H1 (cell line): ENCODE measurements at places on chromosomes 11 and 22. TPM values are rescaled to one million over a fixed set of nuclear protein-coding genes. Genes with fewer than 3 reads are reported as not detected.

Gene BLID
- not detected in 2 replicates for total RNA-seq

Gene SLC22A9
- total RNA-seq = not detected in 2 replicates

DNA sequence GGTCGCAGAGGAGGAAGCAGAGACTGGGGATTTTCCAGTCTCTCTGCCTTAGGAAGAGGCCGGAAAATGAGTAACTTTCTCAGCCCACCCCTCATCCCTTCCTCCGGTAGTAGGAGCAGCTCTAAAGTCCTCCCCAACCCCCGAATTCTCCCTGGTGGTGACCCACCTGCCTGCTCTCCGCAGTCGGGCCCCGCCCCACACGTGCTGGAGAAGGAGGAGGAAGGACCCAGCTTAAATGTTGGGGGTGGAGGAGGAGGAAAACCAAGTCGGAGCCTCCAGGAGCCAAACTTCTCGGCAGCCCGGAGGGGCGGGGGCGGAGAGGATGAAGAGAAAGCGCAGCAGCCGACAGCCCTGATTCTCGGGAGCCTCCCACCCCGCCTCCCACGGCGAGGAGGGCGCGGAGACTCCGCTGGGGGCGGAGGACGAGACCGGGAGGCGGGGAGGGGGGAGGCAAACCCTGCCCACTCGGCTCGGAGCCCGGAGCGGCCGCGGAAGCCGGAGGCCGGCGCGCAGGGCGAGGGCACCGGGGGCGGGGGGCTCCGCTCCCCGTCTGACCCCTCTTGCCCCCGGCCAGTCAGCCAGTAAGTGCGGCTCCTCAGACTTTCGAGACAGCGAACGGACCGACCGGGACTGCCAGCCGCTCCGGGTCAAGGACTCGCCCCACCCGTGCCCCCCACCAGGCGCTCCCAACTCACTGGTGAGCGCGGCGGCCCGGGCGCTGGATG is at the start of gene TPBGL:
TPBGL (plus strand) TSS at position 464 of the 725 bp plus-strand sequence. CDS start 276 bp downstream, outside the sequence.
- H3K36me3 ChIP-seq = no peaks in the 10 kb centered on the region
- DNase-seq = no peak
- H3K27me3 ChIP-seq = peaks cover 24% of the 10 kb centered on the region

- H3K27ac ChIP-seq = no peak overlapping the region
- no peak for DNase-seq
- no peaks in the 10 kb centered on the region for H3K36me3 ChIP-seq
- no peaks in the 10 kb centered on the region for H3K27me3 ChIP-seq
These were observed 26.2 kb upstream of the LIN7C start for GRCh38 chr11:27532652-27533325.

GRCh38 chr11:26028393-26028911 is 303.5 kb upstream of the ANO3 start:
- no peak overlapping the region for H3K27ac ChIP-seq
- no peak for DNase-seq
- H3K4me1 ChIP-seq = no peaks in the 10 kb centered on the region
- H3K36me3 ChIP-seq = no peaks in the 10 kb centered on the region
- H3K27me3 ChIP-seq = no peaks in the 10 kb centered on the region
- no peak overlapping the region for H3K4me3 ChIP-seq
